Fibroblast of skin of left quadriceps (primary cell): ENCODE measurements at places on chromosomes 1 and 21.

DNA sequence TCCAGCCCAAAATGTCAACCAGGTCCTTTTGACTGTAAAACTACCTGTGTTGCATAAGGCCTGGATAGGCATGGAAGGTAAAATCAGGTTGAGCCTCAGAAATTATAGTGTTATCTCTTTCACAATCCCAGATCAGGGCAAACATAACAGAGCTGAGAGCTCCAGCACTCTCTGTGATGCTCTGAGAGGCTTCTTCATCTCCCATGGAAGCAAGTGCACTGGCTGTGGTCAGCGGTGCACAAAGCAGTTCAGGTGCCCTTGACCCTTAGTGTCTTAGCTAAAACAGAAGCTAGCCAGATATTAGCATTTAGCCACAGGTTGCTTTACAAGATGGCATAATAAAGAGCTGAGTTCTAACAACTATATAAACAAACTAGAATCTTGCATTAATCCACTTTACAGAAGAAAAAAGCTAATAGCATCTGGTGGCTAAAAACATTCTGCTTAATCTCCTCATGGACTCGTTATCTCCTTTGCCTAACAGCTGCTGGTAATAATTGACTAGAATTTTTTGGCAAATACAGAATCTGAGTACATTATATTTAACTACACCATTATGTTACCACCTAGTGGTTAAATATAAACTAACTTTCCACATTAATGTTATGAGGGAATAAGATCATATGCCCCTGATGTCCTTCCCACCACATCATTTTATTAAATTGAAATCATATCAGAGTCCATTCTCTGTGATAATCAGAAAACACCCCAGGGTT lies 25.6 kb upstream of the POGK start:
- DNase-seq: no peak

GRCh38 chr1:113166473-113166872 lies 93.5 kb downstream of the LRIG2 start:
- no peak for DNase-seq

DNA sequence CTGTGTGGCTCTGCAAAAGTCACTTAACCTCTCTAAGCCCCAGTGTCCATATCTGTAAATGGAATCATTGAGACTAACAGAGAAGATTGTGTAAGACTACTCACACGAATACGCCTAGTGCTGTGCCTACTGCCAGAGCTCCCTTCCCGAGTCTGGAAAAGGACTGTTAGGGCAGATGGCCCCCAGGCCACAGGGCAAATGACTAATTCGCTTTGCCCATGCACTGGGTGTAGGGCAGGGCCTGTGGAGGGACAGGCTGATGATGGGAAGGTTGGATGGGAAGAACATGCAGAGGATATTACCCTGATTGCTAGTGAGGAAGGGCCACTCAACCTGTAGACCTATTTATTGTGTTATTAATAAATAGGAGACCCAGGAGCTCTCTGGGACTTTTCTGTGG lies 4.2 kb upstream of the GPR61 start:
- DNase-seq: no peak

DNA sequence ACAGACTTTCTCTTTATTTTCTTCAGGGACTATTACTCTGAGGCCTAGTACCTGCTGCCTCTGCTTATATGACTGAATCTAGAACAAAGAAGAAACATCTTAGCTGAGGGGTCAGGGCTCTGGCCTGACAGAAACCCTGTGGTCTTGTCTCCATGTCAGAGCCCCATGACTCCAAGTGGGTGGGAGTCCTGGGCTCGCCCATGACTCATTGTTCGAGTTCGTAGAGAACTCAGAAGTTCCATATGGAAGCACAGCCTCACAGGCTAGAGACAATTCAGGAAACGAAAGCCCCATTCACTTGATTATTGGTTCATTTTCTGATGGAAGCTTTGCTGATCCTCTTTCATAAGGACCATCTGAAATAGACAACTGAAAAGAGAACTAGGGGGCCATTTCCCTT lies 73.2 kb downstream of the CD58 start:
- no peak for DNase-seq

DNA sequence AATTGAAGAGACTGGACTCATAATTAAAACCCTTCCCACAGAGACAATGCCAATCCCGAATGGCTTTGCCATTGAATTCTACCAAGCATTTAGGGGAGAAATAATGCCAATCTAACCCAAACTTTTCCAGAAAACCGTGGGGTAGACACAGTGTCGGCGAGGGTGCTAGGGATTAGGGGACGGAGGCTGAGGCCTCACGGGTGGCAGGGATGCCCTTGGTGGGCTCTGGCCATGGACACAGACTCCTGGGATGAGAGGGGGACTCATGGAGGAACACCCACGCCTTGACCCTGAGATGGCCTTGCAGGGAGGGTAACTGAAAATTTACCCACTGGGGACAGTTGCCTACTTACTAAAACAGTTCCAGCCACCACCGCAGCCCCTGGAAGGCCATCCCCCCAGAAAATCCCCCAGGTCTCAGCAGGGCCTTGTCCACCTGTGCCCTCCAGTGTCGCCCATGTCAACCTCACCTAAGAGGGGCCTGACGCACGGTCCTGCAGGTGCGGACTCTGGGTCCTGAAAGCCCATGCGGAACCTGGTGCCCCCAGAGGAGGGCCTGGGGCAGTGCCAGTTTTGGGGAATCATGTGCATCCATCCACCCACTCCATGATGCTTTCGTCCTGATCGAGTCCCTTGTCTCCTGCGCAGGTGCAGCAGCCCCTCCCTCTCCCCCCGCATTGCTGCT lies 1.9 kb downstream of the KRTAP10-5 start:
- DNase-seq: no peak

GRCh38 chr1:169160845-169161495 lies 54.5 kb downstream of the ATP1B1 start:
- no peak for DNase-seq

GRCh38 chr1:158396646-158397045 lies 2.6 kb downstream of the OR10T2 start:
- no peak for DNase-seq

DNA sequence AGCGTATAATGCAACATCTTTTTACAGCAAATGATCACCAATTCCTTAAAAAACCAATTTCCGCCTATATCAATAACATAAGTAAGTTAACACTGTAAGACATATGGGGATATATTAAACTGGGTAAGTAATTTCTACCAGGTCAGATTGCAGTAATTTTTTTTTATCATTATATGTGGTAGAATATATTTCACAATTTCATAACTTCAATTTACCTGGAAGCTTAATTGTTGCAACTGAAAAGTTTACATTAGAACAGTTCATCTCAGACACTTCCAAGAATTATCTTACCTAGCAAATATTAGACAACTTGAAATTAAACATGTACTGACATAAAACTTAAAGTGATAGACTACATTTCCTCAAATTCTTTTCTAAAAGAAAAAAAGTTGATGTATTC lies 51.9 kb upstream of the ASPM start:
- no peak for DNase-seq

GRCh38 chr1:117396074-117396473 lies 28.8 kb downstream of the MAN1A2 start:
- no peak for DNase-seq

GRCh38 chr1:168000656-168001055 lies 63.8 kb upstream of the MPC2 start:
- DNase-seq: no peak

- DNase-seq: no peak
Observed at GRCh38 chr1:21891081-21891480, 46.0 kb downstream of the HSPG2 start.

GRCh38 chr21:44439211-44439600 lies 16.1 kb upstream of the LRRC3 start:
- no peak for DNase-seq

DNA sequence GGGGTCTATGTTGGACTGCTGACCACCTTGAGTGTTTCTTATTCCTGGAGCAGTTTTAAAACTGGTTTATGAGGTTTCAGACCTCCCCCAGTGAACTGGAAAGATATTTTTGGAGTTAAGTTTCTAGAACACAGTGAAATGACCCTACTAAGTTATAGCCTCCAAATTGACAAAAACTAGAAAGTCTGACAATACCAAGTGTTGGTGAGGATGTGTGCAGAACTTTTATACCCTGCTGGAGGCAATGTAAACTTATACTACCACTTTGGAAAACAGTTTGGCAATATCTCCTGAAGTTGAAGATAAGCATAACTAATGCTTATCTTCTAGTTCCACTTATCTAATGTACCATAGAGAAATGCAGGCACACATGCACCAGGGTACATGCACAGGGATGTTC lies 10.4 kb downstream of the OLFML2B start:
- DNase-seq: no peak

DNA sequence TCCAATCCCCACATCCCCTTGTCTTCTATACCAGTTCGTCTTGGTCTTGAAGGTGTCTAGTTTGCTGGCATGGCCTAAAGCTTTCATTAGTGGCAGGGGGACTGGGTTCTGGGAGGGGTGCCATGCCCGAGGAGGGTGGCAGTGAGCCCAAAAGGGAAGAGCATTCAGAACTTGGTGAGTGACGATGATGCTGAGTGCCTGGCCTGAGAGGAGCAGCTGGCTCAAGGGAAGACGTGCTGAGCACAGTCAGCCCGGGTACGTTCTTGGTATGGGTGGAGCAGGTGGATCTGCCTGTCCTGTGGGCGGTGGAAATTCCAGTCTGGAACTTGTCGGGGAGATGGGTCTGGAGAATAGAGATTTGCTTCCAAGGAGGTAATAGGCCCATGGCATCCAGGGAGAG lies 4.6 kb downstream of the FDPS start:
- DNase-seq: no peak

- DNase-seq: no peak
Observed at GRCh38 chr1:31784356-31785019, 20.3 kb upstream of the ADGRB2 start.

- no peak for DNase-seq
Observed at GRCh38 chr1:40183055-40183710, 22.0 kb downstream of the RLF start.

DNA sequence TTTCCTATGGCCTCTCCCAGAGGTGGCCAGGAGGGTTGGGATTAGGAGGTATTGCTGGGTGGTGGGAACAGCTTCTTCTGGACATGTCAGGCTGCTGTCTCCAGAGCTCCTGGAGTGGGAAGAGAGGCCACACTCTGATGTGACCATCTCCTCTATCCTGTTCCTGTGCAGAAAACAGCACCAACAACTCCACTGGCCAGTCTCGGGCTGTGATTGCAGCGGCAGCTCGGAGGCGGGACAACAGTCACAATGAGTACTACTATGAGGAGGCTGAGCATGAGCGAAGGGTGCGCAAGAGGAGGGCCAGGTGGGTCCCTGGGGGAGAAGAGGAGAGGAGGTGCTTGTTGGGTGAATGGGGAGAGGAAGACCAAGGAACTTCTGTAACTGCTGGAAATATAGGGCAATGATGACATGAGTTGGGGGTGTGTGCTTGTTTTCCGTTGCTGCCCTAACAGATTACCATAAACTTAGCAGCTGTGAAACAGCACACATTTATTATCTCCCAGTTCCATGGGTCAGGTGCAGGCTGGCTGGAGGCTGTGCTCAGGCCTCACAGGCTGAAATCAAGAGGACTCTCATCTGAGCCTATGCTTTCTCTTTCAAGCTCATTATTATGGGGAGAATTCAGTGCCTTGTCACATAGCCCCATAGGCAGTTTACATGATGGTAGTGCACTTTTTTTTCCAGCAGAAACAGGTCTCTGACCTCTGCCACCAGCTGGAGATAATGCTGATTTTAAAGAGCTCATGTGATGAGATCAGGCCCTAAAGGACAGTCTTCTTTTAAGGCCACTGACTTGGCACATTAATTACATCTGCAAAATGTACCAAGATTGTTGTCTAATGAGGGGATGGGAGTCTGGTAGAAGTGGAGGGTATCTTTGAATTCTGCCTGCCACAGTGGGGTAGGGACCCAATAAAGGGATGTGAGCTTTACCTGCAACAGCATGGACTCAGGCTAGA lies 20.8 kb downstream of the VANGL2 start:
- no peak for DNase-seq

DNA sequence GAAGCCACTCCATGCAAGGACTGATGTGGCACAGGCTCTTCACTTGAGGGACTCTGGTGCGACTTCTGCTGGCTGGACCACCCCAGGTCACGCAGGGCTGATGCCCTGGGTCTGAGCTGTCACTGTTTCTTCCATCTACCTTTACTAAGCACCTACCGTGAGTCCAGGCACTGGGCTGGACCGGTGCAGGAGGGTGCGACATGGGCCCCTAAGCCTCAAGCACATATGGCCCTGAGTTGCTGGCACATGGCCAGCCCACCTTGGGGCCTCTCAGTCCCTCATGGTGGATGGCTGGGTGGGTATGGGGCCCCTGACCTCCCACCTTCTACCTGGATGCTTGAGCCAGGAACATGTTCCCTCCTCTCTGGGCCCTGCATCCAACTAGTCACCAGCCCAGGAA lies 76.0 kb downstream of the DMRTB1 start:
- no peak for DNase-seq

- DNase-seq: no peak
Observed at GRCh38 chr21:41427556-41427955, 1.5 kb downstream of the MX1 start.

DNA sequence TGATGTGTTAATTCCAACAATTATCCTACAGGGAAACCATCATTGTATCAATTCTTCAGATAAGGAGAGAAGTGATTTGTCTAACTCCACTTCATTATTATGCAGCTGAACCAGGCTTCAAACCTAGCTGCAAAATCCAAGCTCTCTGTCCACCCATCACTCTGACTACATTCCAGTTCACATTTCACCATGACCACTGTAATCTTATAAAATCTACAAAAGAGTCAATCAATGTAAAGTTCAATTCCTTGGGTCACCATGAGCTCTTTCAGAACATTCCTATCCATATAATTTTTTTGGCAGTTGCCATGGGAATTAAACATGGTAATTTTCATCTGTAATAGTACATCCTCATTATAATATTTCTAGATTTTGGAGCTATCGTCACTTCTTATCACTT lies 100.9 kb downstream of the PLPPR5 start:
- no peak for DNase-seq

DNA sequence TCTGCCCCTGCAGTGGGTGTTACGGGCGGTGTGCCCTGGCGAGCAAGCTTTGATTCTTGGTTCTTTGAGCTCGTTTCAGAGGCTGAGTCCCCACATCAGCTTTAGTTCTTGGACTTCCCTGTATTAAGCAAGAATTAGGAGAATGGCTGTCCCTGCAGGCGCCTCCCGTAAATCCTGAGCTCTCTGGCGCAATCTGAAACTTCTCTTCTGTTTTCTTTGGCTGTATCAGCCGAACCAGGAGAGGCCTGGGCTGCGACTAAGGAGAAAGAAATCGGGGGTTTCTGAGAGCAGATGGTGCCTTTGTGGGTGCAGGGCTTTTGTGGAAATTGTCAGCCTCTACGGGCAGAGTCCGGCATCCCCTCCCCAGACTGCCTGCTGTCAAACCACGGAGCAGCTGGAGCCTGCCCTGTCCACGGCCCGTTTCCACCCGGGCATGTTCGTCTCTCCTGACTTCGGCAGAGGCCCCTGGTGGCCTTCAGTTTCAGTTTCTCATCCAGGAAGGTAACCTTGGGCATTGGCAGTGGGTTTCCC lies 17.9 kb downstream of the CSTB start:
- DNase-seq: peak; percentile 31

DNA sequence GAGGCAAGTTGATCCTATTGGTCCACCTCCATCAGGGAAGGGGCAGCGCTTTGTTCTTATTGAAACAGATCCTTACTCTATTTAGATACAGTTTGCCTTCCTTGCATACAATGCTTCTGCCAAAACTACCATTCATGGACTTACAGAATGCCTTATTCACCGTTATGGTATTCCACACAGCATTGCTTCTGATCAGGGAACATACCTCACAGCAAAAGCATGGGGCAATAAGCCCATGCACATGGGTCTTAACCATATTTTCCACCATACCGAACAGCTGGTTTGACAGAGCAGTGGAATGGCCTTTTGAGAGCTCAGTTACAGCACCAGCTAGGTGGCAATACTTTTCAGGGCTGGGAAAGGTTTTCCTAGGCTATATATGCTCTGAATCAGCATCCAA lies 544.8 kb upstream of the ADGRL4 start:
- DNase-seq: peak; percentile 2
